HCT116 (cell line): ENCODE measurements at places on chromosomes 5 and 9.
A peak's percentile ranks its signal among the peaks of the same experiment; 100 is the strongest.

DNA sequence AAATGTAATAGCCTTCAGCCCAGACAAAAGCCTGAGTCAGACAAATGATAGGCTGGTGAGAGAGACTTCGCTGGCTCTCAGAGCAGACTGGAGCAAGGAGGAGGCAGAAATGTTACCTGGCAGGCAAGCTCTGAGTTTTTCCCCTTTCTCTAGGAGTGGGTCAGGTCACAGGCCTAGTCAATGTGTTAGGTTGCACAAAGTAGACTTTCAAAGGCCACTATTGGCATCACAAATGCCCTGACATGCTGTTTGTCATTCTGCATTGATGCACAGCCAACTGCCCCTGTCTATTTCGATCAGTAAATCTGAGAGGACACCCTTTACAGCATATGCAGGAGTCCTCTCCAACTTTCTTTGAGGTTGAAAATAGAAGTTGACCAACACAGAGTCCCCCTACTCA, 15.5 kb upstream of the C1QTNF3 start:
- no peak for DNase-seq

- no peak for DNase-seq
Measured at GRCh38 chr9:33044677-33045282, 19.7 kb downstream of the DNAJA1 start.

- DNase-seq = no peak
Measured at GRCh38 chr5:37640088-37640487, 199.8 kb downstream of the GDNF start.

GRCh38 chr9:93256878-93257807, 73.2 kb downstream of the WNK2 start:
- DNase-seq = no peak

GRCh38 chr5:127702926-127703561, at the start of gene CCDC192:
Gene CCDC192 (plus strand): TSS chr5:127703391. CDS start chr5:127703446, 55 bp downstream.
- no peak for DNase-seq

DNA sequence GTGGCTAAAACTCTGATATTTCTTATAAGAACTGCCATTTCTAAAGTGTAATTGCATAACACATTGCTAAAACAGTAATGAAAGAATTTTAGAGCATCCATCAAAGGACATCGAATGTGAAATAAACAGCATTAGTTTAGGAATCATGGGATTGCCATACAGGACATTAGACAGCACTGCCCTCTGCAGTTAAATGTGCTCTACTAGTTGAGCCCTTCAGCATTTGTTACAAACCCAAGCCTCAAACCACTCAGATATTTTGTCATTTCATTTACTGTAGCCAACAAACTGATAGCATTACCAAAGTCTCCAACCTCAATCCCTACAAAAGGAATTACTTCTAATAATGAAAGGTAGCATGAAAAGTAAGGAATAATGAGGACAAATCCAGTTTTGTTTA, 116.8 kb upstream of the COX7C start:
- DNase-seq = peak; percentile 3

DNA sequence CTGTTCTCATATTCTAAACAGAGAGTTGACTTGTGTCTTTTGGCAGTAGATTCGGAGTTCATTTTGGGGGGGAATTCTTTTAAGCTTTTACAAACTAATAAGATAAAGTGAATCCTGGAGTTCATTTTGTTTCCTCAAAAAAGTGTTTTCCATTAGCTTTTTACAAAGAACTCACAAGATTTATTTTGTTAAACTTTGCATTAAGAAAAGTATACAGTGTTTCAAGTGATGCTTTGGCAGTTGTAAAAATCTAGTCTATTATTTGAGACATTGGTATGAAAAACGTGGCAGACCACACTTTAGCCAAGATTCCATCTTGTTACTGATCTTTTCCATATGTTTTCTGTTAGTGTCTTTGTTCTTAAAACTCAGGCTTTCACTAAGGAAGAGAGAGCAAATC, 1.2 kb upstream of the OMD start:
- no peak for DNase-seq

GRCh38 chr9:104448036-104448435, 56.0 kb upstream of the OR13F1 start:
- no peak for DNase-seq

- DNase-seq = no peak
Measured at GRCh38 chr5:172180936-172181335, 7.1 kb downstream of the STK10 start.
